ENCODE measurements at places on chromosomes 11 and 22.

- no peak for DNase-seq
Observed at GRCh38 chr22:49352361-49353169, 475.1 kb downstream of the BRD1 start.

GRCh38 chr22:28329186-28330073 lies 350.2 kb downstream of the TTC28 start:
- DNase-seq: no peak

DNA sequence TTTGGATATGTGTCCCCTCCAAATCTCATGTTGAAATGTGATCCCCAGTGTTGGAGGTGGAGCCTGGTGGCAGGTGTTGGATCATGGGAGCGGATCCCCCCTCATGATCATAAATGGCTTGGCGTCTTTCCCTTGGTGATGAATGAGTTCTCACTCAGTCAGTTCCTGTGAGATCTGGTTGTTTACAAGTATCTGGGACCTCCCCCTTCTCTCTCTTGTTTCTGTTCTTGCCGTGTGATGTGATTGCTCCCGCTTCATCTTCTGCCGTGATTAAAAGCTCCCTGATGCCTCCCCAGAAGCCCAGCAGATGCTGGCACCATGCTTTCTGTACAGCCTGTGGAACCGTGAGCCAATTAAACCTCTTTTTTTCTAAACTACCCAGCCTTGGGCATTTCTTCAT lies 102.2 kb downstream of the SEZ6L start:
- DNase-seq: no peak

GRCh38 chr11:61769169-61769920 lies 16.9 kb downstream of the MYRF start:
- no peak for DNase-seq

- DNase-seq: no peak
Observed at GRCh38 chr11:23078289-23078971, 218.2 kb upstream of the CCDC179 start.

GRCh38 chr11:9874466-9874865 lies 210.6 kb downstream of the SWAP70 start:
- DNase-seq: no peak

DNA sequence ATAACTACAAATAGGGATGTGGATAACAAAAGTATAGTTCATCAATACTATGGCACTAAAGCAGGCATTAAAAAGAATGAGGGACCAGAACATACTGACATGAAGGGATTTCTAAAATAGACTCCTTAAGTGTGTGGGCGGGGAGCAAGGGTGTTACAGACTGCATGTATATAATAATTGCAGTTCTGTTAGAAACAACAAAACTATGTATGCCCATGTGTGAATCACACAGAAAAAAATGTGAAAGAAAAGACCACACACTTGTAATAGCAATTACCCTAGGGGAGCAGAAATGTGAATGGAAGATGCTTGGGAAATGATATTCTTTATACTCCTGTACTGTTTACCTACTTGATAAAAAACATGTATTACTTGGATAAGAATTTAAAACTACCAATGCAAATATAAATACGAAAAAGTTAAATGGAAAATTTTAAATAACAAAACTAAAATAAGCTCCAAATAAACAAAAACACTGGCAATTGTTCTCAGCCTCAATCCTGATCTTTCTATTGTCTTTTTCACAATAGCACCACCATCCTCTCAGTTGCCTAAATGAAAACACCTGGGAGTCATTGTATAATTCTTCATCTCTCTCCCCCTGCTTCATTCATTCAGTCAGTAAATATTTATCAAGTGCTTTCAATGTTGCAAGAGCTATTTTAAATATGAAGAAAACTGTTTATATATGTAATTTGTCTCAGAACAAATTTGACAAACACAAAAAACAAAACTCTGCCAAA lies 129.8 kb downstream of the FCHSD2 start:
- no peak for DNase-seq

GRCh38 chr11:35007277-35007676 lies 90.9 kb downstream of the PDHX start:
- no peak for DNase-seq
